Renal cortex interstitium (tissue), 15 donors: ENCODE measurements at places on chromosomes 2 and 18.

GRCh38 chr2:55934337-55934736 lies 10.8 kb upstream of the EFEMP1 start:
- no peak for DNase-seq

DNA sequence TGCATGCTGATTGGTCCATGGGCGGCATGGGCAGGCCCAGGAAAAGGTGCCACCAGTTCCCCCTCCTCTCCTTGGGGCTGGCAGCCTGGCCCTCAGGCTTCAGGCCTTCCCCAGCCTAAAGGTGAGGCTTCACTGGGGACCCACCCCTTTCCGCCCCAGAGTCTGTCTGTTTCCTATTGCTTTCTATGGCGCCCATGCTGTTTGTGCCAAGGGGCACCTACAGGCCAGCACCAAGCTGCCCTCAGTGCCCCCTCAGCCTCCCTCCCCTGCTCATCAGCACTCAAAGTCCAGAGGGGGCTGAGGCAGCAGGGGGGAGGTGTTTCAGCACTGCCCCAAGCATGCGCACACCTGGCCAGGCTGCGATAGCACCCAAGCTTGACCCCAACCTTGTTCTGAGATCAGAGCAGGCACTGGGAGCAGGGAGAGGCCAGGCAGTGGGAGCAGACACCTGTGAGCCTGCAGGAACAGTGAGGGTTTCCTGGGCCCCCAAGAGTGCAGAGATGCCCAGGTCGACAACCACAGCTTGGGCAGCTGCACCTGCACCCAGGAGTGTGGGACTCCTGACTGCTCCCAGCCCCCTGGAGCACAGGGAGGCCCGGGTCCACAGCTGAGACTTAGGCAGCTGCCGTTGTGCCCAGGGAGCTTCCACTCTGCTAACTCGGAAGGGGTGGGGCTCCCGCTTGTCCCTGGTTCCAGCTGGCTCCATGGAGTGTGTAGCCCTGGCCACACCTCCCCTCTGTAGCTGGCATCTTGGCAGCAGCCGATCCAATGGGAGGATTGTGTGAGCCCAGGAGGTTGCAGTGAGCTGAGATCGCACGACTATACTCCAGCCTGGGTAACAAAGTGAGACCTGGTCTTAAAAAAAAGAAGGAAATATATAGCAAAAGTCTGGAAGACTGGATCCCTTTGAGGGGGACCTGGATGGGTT lies 69.1 kb downstream of the NCAPH start:
- DNase-seq, result no peak

- DNase-seq, result peak; percentile 51
These were observed 47.7 kb upstream of the POMC start for GRCh38 chr2:25215948-25216679.

- no peak for DNase-seq
These were observed 63.8 kb downstream of the PTPRM start for GRCh38 chr18:7630731-7631442.
